Renal pelvis (tissue), 12 donors: ENCODE measurements at places on chromosomes 4 and X.

DNA sequence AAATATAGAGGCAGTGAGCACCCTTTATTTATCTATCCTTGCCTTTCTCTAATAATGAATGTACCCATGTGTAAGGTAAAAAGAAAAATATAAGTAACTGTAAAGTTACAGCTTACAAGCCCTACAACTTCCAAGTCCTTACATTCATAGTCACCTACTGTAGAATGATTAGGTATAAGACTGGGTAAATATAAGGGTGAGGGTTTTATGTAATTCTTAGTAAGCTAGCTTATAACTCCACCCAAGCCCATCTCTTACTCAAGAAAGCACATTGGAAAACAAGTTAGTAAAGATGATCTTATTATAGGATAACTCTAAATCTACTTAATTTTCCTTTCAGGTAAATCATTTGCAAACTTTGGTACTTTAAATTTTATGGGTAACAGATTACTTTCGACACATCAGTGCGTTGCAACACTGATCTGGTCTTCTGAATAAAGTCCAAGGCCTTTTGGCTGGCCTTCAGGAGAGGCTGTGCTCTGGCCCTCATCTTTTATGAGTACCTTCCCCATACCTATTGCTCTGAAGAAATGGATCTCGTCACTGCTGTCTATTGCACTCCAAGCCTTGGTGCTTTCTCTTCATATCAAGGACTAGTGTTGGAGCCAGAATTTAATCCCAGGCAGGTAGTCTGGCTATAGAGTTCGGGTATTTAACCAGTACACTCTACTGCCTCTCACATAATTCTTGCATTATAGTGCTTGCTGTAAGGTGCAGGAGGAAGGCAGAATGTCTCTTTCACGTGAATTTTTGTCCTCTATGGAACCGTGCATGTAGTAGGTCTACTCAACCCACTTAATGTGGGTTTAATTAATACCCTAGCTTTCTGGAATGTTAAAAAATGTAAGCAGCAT is 443.6 kb upstream of the AR start:
- DNase-seq: no peak

- no peak for DNase-seq
These were observed 36.0 kb downstream of the NOP14 start for GRCh38 chr4:2927016-2927695.

DNA sequence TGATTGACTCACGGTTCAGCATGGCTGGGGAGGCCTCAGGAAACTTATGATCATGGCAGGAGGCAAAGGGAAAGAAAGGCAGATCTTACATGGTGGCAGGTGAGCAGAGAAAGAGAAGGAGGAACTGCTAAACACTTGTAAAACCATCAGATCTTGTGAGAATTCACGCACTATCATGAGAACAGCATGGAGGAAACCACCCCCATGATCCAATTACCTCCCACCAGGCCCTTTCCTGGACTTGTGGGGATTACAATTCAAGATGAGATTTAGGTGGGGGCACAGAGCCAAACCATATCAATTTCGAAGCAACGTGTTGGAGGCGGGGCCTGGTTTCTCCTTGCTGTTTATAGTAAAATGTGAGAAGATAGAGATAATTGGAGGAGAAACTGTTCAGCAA is 167.4 kb downstream of the GABRB1 start:
- DNase-seq: no peak

- no peak for DNase-seq
These were observed 17.7 kb upstream of the ASB5 start for GRCh38 chr4:176286728-176287127.

DNA sequence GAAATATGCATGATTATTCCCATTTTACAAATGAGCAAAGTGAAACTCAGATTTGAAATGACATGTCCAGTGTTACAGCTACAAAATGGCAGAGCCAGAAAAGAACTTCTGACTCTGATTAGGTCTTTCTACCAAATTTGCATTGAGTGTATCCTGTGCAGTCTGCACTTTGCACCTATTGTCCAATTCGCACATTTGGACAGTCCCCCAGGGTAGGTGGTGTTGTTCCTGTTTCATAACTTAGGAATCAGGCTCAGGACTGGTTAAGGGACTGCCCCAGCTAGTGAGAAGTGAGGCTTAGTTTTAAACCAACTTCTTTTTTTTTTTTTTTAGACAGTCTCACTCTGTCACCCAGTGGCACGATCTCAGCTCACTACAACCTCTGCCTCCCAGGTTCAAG is 137.9 kb upstream of the NALF2 start:
- DNase-seq: no peak
